ENCODE measurements at places on chromosomes 12 and 14. TPM values are rescaled to one million over a fixed set of nuclear protein-coding genes. Genes with fewer than 3 reads are reported as not detected.

Gene RAD52
- total RNA-seq, result 7.1 TPM

Gene PLCZ1
- total RNA-seq, result not detected

DNA sequence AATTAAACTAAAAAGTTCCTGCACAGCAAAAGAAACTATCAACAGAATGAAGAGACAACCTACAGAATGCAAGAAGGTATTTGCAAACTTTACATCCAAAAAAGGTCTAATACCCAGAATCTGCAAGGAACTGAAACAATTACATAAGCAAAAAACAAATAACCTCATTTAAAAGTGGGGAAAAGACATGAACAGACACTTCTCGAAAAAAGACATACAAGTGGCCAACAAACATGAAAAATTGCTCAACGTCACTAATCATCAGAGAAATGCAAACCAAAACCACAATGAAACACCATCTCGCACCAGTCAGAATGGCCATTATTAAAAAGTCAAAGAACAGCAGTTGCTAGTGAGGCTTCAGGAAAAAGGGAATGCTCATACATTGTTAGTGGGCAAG is 15.2 kb downstream of the PDE6H start:
- no peak for DNase-seq

- DNase-seq, result no peak
These were observed 240.2 kb upstream of the CLEC14A start for GRCh38 chr14:38496092-38496491.

Gene GALNT16
- 94.9 TPM for total RNA-seq

Gene PLXNC1
- total RNA-seq, result 3.0 TPM

DNA sequence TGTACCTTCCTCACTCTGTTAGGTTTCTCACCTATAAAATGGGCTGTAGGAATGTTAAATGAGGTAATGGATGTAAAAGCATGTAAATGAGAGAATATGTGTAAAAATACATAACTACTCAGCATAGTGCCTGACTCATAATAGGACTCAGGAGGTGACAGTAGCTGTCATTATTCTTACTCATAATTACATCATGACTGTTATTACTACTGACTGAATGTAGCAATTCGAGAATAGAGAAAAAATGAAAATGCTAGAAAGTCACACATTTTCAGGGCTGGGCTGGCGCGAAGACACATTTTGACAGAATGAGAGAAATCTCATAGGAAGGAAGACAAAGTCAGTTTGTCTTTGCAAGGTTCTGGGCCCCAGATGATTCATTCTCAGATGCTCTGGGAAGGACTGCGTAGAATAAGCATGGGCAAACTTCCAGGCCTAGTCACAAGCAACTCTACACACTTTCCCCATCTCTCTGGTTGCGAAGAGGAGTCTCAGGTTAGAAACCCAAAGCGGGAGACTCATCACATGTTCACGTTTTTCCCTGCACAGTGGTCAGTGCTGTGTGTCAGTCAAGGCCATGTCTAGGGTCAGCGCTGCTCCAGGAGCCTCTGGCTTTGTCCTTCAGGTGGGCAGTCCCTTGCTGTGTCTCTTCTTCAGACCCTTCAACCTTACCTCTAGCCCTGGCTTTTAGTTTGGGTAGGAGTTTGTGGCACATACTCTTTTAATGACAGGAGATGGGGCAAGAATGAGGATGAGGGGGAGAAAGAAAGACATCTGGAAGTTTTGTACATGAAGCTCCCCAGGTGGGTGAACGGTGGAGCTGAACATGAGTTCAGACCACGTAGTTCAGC is 8.4 kb downstream of the GPRC5A start:
- no peak for DNase-seq

- no peak for DNase-seq
These were observed 161.6 kb downstream of the SLC41A2 start for GRCh38 chr12:104796475-104796862.

Data from Right ventricle myocardium inferior (tissue), 1 donor.